NCI-H1436 treated with DMSO at 0.1 percent for 48 hours (cell line): ENCODE measurements at places on chromosomes 11 and 22.

DNA sequence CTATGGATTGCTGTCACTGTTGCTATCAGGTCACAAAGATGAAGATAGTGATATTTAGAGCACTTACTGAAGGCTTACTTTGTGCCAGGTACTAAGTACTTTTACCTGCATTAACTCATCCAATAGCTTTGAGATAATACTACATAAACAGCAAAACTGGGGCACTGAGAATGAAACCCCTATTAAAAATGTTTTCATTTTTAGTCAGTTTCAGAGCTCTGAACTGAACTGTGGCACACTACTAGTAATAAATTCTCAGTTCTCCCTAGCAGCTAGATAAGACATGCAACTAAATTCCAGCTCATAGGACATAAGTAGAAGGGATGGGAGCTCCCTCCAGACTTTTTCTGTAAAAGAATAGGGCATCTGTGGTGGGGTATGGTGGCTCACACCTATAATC lies 24.0 kb downstream of the ARFGAP3 start:
- no peak for DNase-seq

DNA sequence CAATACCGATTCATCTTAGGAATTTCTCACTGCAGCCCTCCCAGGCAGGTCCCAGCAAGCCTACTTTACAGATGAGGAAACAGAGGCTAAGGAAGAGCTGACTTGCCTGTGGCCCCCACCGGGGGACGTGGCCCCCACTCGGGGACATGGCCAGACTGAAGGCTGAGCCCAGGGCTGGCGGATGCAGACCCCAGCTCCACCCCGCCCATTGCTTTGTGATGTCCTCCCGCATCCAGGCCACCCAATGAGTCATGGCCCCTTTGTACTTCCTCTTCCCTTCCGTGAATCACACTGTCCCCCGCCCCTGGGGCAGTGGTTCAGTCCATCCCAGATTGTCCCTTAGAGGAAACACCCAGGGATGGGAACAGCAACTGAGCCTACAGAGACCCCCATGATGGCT lies 116.0 kb upstream of the ANO1 start:
- no peak for DNase-seq

- no peak for DNase-seq
Measured at GRCh38 chr11:114447892-114448291, 8.6 kb downstream of the REXO2 start.

DNA sequence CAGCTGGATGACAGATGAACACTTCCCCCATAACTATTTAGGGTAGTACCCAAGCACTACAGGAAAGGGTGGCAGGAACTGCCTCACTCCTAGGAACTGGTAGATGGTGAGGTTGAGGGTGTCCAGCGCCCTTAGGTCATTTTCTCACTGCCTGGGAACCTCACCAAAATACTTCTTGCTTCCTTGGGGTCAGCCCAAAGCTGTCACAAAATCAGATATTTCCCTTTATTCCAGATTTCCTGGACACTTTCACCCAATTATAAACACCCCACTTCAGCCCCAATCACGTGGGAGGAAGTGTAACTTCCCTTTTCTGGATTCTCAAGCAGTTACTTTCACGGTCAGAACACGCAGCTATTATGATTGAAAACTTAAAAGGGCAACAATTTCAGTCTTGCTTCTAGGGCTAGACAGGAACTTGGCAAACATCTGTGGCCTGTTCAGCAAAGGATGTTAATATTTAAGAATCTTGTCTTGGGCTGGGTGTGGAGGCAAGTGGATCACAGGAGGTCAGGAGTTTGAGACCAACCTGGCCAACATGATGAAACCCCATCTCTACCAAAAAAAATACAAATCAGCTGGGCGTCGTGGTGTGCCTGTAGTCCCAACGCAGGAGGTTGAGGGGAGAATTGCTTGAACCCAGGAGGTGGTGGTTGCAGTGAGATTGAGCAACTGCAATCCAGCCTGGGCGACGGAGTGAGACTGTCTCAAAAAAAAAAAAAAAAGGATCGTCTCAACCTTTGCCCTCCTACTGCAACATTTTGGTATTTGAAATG lies 4.0 kb downstream of the FTH1 start:
- DNase-seq: no peak

DNA sequence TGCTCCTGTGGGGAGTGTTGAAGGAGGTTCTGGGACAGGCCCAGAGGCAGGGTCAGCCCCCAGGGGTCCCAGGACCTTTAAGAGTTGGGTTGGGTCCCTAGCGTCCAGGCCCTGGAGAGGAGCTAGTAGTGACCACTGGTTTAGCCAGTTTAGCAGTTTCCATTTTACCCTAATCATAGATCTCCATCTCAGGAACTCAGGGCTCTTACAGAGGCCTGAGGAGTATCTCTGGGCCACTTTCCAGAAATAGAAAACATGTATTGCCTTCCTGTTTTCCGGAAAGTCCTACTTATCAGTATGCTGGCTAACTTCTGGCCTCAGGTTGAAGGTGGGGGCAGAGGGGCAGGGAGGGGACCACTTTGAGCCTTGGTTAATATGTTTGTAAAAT lies 13.5 kb downstream of the NCF4 start:
- DNase-seq: no peak

- no peak for DNase-seq
Measured at GRCh38 chr11:19374151-19374569, 133.4 kb upstream of the E2F8 start.

- no peak for DNase-seq
Measured at GRCh38 chr11:77882396-77882795, 61.5 kb downstream of the AAMDC start.

GRCh38 chr22:46545086-46545792 lies 7.8 kb upstream of the CELSR1 start:
- no peak for DNase-seq

- DNase-seq: no peak
Measured at GRCh38 chr11:48019217-48019584, 38.8 kb downstream of the PTPRJ start.

DNA sequence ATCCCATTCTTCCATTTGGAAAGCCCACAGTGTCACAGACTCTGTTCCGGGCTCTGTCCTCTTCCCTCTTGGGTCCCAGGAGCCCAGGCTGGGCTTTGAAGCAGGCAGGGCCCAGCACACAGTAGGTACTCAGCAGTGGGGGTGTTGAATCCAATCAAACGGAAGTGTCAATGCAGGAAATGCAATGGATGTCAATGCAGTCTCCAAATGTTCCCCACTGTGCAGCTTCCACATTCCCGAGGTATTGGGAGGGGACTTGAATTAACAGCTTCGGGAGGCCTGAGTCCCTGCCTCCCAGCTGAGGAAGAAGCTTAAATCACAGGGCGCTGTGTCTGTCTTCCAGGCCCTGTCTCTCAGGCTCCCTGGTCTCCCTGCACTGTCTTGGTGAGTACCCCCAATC lies 21.8 kb upstream of the SMIM35 start:
- DNase-seq: no peak

- no peak for DNase-seq
Measured at GRCh38 chr11:4068962-4069361, 25.6 kb upstream of the RRM1 start.

- DNase-seq: no peak
Measured at GRCh38 chr22:49886346-49887063, 31.7 kb downstream of the ALG12 start.

- no peak for DNase-seq
Measured at GRCh38 chr11:32052215-32052614, 38.7 kb upstream of the RCN1 start.

DNA sequence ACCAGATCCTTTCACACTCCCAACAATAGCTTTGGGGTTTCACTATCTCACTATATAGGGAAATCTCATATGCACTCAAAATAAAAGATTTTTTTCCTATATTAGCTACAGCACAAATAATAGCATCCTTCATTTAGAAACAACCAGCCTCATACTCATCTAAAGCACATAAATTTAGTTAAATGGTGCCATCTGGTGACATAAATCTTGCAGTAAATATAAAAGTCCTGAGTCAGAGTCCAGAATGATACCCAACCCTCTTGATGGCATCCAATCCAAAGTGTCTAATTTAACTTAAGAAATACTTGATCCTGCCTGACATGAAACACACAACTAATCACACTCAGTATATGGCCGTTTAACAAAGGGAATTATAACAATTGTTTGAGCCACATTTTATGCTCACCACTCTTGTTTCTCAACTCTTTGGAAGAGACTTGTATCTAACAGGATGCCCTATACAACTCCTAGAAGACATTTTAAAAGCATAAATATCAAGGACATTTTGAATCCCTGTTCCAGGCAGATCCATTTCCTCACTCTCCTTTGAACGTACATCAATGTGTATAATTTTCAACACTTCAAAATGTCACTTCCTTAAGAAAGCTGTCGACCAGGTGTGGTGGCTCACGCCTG lies 36.2 kb downstream of the DLG2 start:
- no peak for DNase-seq

DNA sequence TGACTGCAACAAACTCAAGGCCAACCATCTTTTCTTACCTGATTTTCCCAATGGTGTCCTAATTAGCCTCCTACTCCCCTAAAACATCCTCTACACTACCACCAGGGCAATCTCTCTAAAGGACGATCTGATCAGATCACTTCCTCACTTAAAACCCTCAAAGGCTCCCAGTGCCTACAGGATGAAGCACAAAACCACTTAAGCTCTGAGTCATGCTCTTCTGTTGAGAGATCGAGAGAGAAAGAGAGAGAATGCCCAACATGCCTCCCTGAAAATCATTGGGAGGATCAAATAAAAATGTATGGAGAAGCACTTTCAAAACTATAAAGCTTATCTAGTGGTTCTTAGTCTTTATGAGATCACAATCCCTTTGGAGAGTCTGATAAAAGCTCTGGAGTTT lies 171.1 kb downstream of the CADM1 start:
- no peak for DNase-seq

- no peak for DNase-seq
Measured at GRCh38 chr11:28976012-28976800, 868.0 kb downstream of the METTL15 start.

DNA sequence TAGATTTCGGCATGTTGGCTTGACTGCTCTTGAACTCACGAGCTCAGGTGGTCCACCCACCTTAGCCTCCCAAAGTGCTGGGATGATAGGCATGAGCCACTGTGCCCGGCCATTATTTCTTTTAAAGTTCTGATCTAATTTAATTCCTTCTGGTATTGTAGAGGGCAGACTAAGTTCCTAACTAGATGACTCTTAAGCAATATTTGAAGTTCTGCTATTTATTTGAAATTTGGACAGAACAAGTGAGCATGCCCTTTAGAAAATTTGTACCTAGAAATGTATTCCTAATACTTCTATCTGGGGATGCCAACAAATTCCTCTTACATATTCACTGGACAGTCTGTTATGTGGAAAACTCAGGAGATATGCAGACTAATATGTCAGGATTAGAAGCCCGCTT lies 746.4 kb downstream of the LRRC4C start:
- DNase-seq: no peak

GRCh38 chr11:30452114-30452513 lies 129.2 kb downstream of the ARL14EP start:
- no peak for DNase-seq

DNA sequence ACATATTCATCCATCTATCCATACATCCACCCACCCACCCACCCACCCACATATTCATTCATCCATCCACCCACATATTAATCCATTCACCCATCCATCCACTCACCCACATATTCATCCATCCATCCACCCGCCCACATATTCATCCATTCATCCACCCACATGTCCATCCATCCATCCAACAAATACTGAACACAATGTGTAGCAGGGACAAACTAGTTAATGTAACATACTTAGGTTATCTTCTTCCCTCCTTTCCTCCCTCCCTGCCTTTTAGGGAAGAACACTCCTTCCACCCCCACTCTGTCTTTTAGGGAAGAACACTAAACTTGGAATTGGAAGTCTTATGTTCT lies 39.4 kb downstream of the MCM5 start:
- DNase-seq: no peak

GRCh38 chr11:36948460-36949127 lies 350.6 kb upstream of the RAG2 start:
- no peak for DNase-seq

GRCh38 chr22:21593406-21594232 lies 26.1 kb downstream of the UBE2L3 start:
- no peak for DNase-seq

- no peak for DNase-seq
Measured at GRCh38 chr11:68783216-68783821, 32.0 kb upstream of the TESMIN start.

- DNase-seq: no peak
Measured at GRCh38 chr11:19952911-19953310, 207.4 kb downstream of the DBX1 start.

DNA sequence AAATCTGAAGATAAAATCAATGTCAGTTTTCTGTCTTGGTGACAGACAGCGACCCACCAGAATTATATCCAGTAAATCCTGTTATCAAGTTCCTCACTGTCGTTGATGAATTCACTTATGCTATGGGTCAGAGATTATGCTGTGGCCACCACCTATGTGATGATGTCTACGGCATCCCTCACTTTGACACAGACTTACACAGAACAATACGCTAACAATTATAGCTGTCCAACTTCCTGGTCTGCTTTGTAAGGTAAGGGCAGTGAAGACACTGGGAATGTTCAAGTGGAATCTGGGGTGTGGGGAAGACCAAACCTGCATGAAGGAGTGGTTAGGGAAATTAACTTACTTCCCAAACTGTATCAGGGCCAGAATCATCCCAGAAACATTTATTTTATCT lies 19.3 kb upstream of the PAX6 start:
- DNase-seq: no peak

DNA sequence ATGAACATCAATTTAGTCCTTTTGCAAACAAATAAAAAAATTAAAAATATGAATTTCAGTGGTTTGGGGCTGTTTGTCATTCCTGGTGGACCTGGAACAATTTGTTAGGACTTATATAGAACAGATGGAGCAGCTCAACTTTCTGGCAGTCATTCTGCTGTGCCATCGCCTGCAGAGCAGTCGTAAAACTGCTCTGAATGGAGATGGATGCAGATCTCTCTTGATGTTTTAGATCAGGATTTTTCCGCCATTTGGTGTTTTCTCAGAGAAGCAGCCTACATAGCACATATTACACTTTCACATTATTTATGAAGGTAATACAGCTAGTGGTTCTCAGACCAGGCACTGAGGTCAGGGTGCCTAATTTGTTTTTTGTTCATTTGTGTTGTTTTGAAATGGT lies 31.8 kb upstream of the HSPA8 start:
- no peak for DNase-seq

DNA sequence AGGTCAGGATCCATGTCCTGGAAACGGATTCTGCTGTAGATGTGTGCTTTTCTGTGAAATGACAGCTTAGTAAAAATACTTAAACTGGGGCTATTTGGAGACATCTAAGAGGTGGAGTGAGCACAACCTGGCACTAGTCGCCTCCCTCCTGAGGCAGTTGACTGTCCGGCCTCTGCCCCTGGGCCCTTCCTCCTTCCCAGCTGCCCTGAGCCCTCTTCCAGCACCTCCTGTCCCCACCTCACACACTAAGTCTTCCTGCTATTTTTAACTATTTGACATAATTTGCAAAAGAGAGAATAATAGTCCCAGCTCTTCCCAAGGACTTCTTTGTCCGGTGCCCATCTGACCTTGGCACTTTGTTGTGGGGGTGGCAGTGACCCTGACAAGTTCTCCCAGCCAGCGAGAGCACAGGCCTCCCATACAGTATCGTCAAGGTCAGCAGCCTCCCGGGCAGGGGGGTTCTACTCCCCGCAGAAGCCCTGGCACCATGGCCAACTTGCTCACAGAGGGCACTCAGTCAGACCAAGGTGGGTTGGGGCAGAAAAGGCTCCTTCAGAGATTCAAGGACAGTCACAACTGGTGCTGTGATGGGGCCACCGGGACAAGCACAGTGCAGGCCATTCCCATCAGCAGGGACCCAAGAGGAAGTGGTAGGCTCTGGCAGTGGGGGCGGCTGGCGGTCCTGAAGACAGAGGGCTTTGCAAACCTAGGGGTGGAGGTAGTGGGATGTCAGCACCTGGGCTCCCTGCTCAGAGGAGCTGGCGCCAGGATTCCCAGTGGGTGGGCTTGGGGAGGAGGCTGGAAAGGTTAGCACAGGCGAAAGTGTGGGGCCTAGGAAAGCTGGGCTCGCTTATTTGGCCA lies 5.5 kb upstream of the NEAT1 start:
- no peak for DNase-seq
